ENCODE measurements at places on chromosomes 1 and 21.

DNA sequence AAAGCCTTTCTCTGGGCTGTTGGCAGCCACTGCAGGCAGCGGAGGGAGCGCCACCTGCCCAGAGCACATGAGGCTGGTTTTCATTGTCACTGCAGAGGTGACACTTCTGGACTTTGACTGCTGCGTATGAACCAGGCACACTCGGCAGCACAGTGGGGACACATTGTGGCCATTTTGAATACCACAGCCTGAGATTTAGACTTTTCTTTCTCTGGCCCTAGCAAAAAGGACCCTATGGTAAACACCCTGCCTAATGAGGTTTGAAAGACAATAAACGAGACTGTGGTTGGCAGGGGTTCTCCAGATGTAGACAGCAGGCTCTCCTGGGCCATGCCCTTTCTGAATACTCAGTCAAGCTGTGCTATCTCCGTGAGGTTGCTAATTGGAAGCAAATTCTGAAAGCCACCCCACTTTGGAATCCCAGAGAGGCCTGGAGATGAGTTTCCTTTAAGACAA is 12.0 kb upstream of the KCNE2 start:
- peak; percentile 57 for DNase-seq

DNA sequence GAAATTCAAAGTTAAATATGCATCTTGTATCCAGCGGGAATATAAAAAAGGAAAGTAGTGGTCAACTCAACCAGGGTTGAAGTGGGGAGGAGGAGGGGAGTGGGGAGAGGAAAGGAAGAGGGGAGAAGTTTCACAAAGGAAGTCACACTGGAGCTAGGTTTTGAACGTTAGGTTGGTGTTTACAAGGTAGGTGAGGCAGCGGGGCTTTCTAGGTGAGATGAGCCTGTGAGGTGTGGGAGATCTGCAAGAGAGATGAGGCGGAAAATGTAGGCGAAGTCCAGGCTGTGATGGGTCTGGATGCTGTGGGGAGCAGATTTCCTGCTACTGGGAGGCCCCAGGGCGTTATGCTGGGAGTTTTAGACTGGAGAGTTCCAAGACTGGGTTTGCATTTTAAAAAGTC is 36.1 kb upstream of the IL20 start:
- DNase-seq: no peak

DNA sequence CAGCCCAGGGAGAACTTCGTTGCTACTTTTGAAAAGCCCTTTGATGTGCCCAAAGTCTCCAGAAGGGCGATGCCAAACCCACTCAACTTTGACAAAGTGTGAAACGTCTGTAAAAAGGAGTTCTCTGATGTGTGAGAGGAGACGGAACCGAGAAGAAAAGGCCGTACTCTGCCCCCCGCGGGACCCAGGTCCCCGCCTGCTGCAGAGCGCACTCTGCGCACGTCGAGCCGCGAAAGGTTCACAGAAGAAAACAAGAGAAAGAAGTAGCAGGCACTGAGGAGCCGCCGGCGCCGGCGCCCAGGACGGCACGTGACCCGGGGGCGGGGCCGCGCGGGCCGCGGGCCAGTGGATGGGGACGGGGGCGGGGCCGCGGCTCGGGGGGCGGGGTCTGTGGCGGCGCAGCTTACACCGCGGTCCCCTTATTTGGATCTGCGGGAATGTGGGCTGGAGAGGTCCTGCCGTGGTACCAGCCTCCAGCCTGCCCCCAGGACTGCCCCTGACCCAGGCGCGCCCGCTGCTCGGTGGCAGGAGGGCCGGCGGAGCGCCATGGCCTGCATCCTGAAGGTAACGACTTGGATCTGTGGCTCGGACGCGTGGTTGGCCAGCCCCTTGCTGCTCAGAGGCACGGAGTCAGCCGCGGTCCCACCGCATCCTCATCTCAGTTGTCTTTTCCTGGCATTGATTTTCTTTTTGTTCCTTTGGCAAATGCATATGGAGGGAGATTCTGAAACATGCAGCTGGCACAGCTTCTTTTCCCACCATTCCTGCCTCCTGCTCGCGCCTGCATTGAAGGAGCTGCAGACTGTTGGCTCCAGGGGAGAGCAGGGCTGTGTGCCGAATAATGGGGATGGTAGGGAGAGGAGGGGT is at the start of gene ST6GALNAC3:
ST6GALNAC3 (plus strand) TSS at position 426 of the 867 bp plus-strand sequence.
- DNase-seq: peak; percentile 68

DNA sequence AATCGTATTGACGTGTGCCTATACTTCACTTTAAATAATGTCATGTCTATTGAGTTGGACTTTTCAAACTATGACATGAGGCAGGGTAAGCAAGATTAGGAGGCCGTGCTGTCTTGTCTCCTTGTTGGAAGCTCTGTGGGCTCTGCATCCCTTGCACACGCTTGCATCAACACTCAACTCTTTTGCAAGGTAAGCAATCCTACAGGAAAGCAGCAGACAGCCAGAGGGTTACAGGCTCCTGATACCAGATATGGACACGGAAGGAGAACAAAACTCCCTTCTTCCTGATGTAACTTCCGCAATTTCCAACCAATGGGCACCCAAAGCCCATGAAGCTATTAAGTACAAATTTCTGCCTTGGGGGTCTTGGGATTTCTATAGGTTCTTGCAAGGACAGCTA is 1520.7 kb upstream of the B3GALT2 start:
- no peak for DNase-seq

- DNase-seq: peak; percentile 85
Observed at GRCh38 chr21:27648560-27648959, 681.7 kb upstream of the ADAMTS5 start.

DNA sequence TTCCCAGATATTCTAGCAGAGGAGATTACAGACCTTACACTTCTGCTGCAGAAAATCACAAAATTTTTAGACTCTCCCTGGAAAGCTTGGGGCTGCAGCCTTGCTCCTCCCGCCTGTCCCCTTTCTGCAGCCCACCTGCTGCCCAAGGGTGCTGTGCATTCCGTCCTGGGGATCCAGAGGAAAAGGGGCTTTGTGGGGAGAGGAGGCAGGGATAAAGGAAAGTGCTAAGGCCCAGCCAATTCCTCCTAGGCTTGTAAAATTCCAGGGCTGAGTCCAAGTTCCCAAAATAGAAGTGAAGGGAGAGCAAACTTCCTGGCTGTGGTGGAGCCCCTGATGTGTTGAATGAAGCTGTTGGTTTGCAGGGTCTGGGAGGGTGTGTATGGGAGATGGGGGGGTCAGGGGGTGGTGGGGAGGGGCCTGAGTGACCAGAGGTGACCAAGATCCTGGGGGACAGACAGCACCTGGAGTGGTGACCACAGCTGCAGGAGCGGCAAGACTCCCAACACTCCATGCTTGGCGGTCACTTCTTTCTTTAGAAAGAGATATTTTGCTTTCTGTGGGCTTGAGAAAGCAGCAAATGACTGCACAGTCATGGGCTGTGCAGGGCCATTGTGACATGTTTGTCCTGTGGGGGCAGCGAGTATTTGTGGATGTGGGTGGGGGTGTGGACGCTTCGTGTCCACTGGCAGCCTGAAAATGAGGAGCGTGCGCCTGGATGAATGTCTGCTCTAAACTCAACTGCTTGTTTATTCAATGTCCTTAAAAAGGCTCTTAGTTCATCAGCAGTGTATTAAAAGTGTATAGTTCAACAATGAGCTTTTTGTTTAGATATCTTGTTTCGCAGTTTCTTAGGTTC is 68.4 kb downstream of the TLR5 start:
- DNase-seq: peak; percentile 26

DNA sequence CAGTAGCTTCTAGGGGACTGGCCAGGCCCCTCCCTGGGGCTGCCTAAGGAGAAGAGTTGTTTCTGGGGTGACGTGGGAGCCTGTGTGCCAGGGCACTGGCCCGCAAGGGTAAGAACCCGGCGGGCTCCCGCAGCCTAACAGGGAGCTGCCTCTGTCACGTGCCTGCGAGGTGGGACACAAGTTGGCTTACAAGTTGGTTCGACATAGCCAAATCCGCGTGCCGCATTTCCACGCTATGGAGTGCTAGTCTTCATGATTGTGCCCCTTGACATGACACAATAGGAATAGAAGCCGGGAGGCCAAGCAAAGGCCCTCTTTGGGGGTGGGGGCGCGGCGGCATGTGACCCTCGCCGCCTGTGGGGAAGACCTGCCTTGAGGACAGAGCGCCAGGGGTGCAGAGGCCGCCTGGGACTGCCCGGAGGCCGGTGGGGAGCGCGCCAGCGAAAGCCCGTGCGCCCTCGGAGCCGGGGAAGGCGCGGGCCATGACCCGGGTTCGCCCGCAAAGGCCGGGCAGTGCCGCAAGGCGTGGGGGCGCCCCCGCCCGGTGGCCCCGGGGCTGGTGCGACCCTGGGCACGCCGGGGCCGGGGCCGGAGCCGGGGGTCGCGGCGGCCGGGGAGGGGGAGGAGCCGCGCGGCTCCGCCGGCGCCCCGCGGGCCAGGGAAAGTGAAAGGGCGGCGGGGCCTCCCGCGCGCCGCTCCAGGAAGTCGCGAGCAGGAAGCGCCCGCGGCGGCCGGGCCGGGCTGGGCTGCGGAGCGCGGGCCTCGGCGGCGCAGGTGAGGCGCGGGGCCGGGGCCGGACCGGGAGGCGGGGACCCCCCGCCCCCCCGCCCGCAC is at the start of gene SLC37A1:
SLC37A1 (plus strand) TSS at position 702 of the 834 bp plus-strand sequence. CDS start 4,603 bp downstream, outside the sequence.
- DNase-seq: no peak
